ENCODE measurements at places on chromosomes 3 and 15.

GRCh38 chr3:129415830-129416229, 12.6 kb downstream of the EFCAB12 start:
- DNase-seq: no peak

DNA sequence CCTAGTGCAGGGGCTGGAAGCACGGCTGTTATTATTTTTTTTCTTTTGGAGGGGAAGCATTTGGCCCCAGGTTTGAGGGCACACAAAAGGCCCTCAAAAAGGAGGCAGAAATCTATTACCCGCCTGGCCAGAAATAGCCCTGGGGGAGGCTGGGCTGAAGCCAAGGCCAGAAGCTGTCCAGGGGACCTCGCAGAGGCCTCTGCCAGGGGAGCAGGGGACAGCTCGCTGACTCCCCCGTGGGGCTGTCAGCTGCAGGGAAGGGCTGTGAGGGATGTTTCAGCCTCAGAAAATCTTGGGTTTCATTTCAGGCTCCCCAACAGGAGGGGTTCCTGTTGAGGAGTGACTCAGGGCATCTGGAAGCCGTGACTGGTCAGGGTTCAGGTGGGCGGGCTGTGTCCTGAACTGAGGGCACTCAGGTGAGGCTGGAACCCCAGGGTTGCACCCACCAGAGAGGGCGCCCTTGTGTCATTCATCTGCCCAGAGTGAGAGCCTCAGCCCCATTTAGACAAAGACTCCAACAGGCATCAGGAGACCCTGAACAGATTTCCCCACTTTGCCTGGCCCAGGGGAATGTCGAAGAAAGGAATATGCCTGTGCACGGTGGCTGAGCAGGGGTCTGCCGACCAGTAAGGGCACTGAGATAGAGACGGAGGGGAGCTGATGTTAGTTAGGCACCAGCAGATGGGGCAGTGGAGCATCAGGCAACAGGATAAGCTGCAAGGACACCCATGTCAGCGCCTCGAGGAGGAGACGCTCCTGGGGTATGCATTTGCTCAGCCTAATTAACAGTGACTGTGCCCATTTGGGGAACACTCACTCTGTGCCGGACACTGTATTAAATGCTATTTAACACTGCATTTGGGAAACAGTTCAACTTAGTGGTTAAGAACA, 43.5 kb upstream of the SLC6A11 start:
- DNase-seq: no peak

DNA sequence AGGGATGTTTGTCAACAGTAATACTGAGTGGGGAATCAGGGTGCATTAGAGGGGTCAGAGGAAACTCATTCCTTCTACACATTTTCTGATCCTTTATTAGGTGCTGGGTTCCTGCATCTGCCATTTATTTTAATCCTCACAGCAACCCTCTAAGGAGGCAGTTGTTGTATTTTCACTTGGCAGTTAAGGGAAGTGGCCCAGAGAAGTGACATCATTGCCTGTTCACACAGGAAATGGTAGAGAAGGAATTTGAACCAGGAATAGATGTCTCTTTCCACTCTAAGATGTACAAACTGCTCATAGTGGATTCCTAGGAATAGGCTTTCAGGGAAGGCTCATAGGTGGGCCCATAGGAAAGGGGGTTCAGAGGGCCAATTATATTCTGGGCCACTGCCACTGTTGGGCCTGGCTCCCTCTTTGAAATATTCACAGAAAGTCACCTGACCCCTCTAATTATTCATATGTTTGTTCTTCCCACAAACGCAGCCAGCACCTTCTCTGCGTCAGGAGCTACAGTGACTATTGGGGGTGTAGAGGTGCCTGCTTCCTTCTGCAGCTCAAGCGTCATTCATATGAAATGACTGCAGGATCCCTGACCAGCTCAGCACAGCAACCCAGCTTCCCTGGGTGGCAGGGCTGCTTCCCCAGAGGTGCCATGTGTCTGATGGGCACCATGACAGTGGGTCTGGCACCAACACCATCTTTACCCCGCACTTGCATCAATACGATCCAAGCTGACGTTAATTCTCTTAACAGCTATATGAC, 163.9 kb upstream of the SMAD3 start:
- DNase-seq: no peak

- DNase-seq: no peak
These were observed 605.0 kb downstream of the NLGN1 start for GRCh38 chr3:174002543-174002942.

- no peak for DNase-seq
These were observed 84.6 kb downstream of the MAGI1 start for GRCh38 chr3:65953881-65954733.

GRCh38 chr3:127475975-127476705, 114.4 kb downstream of the TPRA1 start:
- no peak for DNase-seq

- DNase-seq: no peak
These were observed 71.8 kb downstream of the MINDY2 start for GRCh38 chr15:58842713-58843396.

DNA sequence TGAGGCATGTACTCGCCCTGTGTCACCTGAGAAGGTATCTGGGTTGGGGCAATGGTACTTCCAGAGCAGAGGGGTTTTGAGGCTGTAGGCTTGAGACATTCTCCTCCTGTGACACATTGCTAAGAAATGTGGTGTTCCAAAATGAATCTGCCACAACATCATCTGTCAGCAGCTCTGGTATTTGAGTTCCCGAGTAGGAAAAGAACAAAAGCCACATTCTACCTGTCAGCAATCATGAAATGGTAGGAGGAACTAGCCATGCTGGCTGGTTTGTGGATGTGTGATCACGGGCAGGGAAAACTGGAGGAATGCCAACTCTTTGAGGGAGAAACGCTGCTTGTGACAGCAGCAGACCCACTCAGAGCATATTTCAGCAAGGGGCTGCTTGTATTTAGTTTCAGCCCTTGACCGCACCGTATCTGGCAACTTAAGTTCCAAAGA, 579.4 kb upstream of the TBL1XR1 start:
- DNase-seq: peak; percentile 59

DNA sequence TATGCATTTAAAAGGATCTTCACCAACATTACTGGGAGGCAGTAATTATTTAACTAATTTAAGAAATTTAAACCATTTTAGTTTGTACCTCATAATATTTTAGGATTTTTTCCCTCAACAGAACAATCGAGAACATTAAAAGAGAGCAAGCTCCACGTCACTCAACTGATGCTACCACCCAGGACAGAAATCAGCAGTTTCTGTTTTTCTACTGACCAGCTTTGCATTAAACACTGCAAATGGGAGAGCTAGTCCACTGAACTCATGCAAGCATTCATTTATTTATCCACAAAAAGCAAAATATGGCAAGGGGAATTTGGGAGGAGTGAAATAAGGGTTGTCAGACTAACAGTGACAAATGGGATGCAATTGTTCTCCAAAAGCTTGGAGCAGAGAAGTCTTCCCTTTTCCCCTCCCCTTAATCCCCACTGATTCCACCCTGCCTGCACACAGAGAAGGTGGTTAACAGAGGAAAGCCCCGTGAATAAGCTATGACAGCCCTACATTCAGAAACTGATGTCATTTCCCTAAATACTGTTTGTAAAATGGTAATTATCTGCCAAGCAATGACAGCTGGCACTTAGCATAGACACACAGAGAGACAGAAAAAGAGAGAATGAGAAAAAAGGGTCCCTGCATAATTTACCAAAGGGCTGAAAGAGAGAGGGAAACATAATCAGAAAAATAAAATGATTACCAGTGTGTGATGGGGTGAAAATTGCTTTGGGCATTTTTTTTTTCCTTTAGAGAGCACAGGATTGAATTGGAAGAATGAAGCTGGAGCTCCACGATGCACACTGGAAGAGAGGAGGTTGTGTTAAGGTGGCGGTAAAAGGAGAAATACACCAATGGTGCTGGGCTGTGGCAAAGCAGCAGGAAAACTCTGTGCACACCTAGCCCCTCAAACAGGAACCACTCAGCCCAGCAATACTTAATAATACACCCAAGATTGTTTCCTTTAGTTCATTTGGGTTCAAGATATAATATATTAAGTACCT, 777.4 kb downstream of the TUSC7 start:
- DNase-seq: no peak

DNA sequence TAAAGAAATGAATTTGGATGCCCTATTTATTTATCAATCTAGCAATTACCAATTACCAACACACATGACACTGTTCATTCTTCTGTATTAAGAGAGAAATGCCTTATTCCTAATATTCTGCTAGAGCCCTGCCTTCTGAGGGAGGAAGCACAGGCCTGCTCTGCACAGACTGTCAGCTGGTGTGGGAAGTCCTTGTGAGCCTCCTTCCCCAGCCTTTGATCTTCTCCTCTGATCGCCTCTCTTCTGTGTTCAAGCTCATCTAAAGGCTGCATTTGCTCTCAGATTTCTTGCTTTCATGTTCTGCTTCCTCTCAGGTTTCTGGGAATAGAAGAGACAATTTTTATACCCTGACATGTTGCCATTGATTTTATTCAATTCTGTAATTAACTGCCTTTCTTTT, 290.6 kb upstream of the UMPS start:
- no peak for DNase-seq

GRCh38 chr3:161320837-161321236, 50.5 kb downstream of the SPTSSB start:
- DNase-seq: no peak

GRCh38 chr3:70554170-70554569, 241.7 kb upstream of the MDFIC2 start:
- no peak for DNase-seq

GRCh38 chr3:31092748-31093589, 198.5 kb upstream of the GADL1 start:
- DNase-seq: no peak

DNA sequence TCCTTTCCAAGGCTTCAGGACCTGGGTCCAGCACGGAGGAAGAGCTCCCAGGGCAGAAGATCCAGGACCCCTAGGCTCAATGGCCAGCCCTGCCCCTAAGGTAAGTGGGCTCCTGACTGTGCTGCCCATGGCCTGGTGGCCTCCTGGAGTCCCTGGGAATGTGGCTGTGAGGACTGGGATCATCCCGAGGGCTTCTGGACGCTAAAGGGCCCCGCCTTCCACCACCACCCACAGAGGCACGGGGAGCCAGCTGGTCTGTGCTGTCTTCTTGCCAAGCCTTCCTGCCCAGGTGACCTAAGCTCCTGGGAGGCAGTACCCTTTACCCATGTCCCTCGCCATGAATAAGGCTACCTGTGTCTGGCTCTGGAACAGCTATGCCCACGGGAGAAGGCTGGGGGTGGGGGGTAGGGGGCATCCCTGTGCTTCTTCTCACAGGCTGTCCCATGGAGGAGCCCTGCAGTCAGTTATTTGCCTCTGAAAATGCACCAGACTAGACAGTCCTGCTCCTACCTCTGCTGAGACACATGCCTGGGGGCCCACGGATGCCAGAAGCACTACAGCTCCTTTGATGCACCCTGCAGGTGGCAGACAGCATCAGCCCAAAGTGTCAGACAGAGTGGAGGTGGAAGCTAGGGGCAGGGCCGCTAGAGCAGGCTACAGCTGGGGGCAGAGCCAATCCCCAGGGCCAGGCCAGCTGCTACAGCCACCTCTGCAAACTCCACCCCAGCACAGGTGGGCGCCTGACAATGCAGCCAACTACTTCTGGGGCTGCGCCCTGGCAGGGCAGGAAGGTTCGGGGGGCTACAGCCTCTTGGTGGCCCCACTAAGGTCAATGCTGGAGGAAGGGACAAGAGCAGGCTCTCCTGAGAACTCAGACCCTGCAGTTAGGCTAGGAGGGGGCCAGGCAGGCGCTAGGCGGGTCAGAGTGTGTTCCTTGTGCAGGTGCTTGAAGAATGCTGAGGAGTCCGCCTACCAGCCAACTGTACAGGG, 90.9 kb downstream of the SEC22A start:
- DNase-seq: no peak

- no peak for DNase-seq
These were observed 64.2 kb upstream of the PYGO1 start for GRCh38 chr15:55652359-55652758.

GRCh38 chr15:77650265-77650664, 17.6 kb upstream of the LINGO1 start:
- no peak for DNase-seq

DNA sequence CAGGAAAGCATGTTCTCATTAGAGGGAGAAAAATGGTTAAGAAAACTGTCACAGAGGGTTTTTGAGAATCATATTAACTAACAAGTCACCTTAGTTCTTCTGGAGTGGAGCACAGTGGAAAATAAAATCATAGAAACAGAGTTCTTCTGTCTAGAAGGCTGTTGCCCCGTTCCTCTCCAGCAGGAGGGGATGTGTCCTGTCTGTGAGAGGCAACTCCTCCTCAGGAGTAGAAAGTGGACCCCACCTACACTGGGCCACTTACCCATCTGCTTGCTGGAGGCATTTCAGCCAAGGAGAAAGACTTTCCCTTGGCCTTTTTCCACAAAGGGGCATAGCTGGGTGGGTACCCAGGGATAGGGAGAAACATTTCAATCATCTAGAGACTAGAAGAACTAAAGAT, 106.6 kb downstream of the SSR3 start:
- no peak for DNase-seq

GRCh38 chr3:8625991-8626390, 18.6 kb downstream of the SSUH2 start:
- DNase-seq: no peak

DNA sequence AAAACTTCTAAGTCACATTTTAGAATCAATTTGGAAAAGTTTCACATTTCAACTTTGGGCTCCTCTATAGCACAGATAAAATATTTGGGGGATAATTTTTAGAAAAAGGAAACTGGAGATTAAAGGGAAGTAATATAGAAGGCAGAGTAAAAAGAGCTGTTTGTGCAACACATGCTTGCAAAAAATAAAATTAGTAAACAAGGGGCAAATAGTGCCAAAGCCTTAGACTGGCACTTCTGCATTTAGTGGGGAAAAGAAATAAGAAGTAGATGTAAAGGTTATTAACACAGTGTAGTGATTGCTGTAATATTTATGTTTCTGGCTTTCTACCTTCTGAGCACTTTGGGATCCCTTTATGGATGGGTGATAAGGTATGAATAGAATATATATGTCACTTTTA, 246.6 kb downstream of the CBLB start:
- DNase-seq: no peak

- no peak for DNase-seq
These were observed 133.3 kb upstream of the SLC2A2 start for GRCh38 chr3:171159822-171160157.

DNA sequence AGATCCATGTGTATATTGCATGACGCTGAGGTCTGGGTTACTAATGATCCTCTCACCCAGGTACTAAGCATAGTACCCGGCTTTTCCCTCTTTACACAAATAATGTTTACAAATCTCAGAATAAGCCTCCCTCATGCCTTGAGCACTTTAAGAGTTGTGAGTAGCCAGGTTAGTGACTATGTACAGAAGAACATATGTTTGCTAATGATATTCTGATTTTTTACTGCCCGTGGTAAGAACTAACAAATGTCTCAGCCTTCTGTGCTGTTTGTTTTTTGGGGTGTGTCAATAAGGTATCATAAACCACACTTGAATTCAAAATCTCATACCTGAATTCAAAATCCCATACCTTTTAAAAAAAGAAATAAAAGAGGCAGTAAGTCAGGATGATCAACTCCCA, 59.5 kb downstream of the ABCC5 start:
- no peak for DNase-seq

GRCh38 chr3:48435223-48435595, 4.7 kb downstream of the CCDC51 start:
- DNase-seq: no peak

DNA sequence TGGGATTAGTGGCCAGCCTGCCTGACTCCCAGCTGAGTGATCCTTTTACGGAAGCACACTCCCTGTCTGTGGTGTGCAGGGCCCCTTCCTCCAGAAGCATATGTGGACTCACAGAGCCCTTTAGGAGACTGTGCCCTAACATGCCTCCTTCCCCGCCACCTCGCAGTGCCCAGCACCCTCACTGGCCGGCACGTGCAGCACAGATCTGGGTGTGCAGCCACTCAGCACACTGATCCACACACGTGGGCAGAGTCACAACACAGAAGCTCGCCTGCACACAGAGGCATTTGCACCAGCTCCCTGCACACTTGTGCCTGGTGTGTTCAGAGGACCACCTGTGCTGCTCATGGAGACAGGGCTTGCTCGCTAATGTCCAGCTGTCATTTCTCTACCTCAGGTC, 23.6 kb upstream of the CSPG4 start:
- no peak for DNase-seq

Measured in brain pericyte (primary cell).